Myocyte (in vitro differentiated cells): ENCODE measurements at places on chromosomes 6 and 20. TPM values are rescaled to one million over a fixed set of nuclear protein-coding genes. Genes with fewer than 3 reads are reported as not detected.

SMLR1 gene
- total RNA-seq = not detected in 2 replicates

ESR1 gene
- 0.72 and 0.83 TPM in 2 replicates for total RNA-seq

VSTM2L gene
- 77.5 and 139 TPM in 2 replicates for total RNA-seq

GRCh38 chr6:36116943-36117342, 13.4 kb upstream of the MAPK13 start:
- no peak for DNase-seq

- no peak for DNase-seq
These were observed 19.5 kb downstream of the TFEB start for GRCh38 chr6:41715795-41716515.

DNA sequence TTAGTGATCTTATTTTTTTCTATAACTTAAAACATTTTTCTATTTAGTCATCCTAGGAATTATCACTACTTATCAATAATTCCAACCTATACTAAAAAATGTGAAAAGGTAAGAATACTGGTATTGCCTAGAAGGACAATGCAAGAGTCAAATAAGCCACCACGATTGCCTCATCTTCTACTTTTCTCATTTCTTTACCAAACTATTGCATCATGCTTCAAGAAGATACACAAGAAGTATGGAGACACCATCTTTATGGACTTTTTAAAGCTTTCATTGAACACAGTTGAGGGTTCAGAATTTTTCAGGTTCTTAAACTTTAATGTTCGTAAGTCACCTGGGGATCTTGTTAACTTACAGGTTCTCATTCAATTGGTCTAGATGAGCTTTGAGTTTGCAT, 25.9 kb downstream of the ELOVL2 start:
- no peak for DNase-seq

- no peak for DNase-seq
These were observed 217.1 kb downstream of the FARS2 start for GRCh38 chr6:5478380-5478779.

GRCh38 chr6:43608310-43608763, 20.7 kb downstream of the GTPBP2 start:
- peak; percentile 80 for DNase-seq

GRCh38 chr20:39813190-39813829, 851.2 kb downstream of the DHX35 start:
- DNase-seq = no peak

GRCh38 chr20:4252005-4252404, 236.6 kb upstream of the RNF24 start:
- no peak for DNase-seq

- DNase-seq = peak; percentile 90
These were observed 142.3 kb upstream of the TENT5A start for GRCh38 chr6:81894788-81895271.

GRCh38 chr6:160950507-160950906, 41.1 kb upstream of the MAP3K4 start:
- peak; percentile 68 for DNase-seq

GRCh38 chr20:10316582-10316981, 98.0 kb downstream of the SNAP25 start:
- no peak for DNase-seq

- DNase-seq = peak; percentile 41
These were observed 70.2 kb downstream of the SNX9 start for GRCh38 chr6:157893238-157893637.

DNA sequence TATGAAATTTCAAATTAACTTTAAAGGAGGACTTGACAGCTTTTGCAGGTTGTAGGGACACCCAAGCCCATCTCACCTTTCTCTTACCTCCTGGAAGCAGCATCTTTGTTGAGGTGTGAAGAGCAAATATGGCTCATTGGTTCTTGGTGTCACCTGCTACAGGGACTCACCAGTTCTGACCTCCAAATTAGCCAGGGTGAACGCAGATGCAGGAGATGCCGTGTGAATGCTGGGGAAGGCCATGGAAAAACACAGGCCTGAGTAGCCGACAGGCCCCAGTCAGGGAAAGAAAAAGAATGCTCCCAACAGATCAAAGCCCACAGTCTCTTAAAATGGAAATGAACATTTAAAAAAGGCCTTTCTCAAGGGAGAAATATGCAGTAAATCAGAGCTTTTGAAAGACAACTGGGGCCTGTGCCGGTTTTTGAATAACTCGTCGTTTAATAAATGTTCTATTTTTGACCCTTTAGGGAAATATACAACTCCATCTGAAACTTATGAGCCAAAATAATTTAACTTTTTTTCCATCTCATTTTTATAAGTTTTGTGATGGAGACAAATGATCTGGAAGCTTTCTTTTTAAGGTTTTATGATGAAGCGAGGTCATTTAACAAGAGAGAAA, 167.5 kb downstream of the CD83 start:
- no peak for DNase-seq

- no peak for DNase-seq
These were observed 221.9 kb upstream of the OPRM1 start for GRCh38 chr6:153817173-153817572.
